ENCODE measurements at places on chromosomes 2 and 18.
A peak's percentile ranks its signal among the peaks of the same experiment; 100 is the strongest.

GRCh38 chr2:63661076-63661475 is 72.3 kb downstream of the MDH1 start:
- peak; percentile 99 for DNase-seq

GRCh38 chr2:1736045-1736444 is 8.3 kb downstream of the PXDN start:
- no peak for DNase-seq

DNA sequence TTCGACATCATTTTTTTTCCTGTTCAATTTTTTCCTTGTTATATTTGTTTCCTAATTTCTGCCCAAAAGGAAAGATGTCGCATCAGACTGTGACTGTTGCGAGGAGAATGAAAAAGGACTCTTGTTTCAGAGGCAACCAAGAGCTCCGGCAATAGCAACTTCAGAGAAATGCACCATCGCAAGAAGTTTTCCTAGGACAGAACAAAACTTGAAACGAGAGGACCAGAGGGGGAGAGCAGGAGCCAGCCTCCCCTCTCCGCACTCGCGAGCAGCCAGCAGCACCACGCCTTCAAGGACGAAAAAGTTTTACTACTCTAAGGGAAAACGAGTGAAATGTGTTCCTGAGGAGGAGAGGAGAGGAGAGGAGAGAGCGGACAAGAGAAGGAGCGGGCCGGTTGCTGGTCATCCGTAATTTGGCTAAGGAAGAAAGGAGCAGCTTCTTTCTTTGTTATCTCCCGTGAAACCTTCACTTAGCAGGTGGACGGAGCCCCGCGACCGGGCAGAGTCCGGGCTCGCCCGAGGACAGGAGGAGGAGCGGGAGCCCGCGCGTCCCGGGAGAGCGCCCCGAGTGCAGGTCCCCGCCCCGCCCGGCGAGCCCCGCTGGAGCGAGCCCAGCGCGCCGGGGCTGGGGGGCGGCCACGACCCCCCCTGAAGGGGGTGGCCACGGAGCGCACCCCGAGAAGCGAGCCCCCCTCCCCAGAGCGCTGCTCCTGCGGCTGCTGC is 744 bp downstream of the POU3F3 start:
- no peak for DNase-seq

DNA sequence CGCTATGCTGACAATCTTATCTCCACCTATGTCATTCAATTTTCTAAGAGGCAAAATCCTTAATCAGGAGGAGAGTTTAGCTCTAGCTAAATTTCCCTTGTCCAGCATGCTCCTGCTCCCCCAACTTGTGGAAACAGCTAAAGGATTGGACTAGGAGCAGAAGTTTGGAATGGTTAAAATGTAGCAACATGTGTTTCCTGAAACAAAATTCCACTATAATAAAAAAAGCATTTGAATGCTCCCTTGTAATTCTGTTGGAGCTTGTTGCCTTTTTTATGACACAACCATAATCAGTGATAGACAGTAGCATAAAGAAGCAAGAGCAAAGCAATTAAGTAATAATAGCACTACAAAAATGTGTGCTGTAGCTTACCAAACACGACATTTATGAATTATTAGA is 6.9 kb downstream of the ACTR3 start:
- DNase-seq = no peak

DNA sequence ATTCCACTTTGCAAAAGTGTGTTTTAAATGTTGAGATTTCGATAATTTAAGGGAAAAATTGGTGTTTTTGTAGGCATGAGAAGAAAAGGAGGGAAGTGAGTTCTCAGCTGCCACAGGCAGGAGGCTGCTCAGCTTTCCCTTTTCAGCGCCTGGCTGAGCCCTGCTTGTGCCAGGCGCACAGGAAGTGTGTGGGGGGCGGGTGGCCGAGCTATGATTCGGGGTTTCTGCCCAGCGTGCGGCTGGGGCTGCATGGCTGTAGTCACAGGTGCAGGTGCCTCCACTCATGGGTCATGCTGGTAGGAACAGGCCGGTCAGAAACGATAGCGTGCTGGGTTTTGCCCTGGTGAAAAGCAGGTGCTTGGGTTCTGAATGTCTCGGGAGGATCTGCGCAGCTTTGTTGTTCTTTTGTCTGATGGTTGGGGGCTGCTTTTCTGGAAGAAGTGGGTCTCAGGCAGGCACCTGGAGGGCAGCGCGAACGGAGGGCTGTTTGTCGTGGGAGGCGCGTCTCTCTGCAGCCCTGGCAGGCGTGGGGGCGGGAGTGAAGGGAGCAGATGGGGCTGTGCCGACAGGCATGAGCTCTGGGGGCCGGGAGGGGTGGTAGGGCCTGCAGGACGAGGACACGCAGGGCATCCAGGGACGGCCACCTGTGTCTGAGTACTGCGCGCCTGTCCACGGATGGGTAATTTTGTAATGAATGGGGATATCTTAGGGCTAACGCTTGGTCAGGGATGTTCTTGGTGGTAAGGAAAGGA is 2.1 kb downstream of the KCNG2 start:
- DNase-seq = no peak

DNA sequence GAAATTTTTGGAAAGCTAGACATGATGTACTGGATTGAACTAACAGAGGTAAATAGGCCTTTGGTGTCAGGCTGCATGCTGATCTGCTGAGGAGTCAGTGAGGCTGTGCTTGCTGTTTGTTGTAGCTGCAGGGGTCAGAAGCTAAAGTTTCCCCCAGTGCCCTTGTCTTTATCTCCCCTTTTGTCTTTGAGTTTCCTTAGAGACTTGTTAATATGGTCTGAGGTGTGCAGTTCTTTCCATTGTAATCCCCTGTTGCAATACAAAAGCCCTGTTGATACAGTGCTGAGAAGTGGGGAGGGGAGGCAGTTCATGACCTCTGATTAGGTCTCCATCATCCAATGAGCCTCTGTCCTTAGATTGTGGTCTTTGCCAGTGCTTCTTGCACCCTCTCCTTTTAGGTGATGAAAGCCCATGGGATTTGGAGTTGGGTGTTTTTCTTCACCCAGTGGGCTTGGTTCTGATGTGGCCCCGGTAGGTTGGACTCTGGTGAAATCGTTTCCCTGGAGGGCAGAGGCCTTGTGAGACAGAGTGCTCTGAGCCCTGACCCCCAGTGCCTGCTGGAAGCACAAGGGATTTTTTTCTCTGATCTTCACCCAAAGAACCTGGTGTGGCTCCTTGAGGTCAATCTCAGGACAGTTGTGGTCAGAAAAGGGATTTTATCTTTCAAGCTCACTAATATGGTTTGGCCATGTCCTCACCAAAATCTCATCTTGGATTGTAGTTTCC is 163.1 kb downstream of the TMEM18 start:
- DNase-seq = no peak

GRCh38 chr2:241391892-241392665 is 36.0 kb downstream of the FARP2 start:
- peak; percentile 23 for DNase-seq

DNA sequence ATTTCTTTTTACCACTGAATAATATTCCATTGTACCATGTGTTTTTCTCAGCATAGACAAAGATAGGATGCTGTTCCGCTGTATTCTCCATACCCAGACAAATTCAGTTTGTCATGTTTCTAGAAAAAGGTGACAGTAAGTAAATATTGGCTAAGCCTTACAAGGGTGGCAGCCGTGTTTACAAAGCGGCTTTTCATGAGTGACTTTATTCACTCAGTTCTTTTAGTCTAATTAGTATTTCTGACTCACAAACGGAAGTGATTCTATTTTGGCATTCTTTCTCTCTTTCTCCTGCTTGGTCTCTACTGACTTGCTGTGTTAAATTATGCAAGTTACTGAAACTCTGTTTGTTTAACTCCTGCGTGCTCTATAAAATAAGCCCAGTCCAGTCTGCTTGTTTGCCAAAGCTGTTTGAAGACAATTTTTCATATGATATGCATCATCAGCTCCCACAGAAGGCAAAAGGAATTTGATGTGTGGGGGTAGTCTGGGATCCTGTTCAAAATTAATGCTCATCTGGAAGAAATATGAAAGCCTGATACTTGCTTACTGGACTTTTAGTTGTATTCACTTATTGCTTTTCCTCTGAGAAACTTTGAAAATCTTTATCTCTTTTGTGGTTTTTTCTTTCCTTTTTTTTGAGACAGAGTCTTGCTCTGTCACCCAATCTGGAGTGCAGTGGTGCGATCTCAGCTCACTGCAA is 2.3 kb upstream of the PLEKHH2 start:
- DNase-seq = peak; percentile 96

GRCh38 chr2:1925928-1926327 is 181.6 kb upstream of the PXDN start:
- DNase-seq = no peak

GRCh38 chr2:237209885-237210284 is 124.2 kb downstream of the COPS8 start:
- DNase-seq = no peak

DNA sequence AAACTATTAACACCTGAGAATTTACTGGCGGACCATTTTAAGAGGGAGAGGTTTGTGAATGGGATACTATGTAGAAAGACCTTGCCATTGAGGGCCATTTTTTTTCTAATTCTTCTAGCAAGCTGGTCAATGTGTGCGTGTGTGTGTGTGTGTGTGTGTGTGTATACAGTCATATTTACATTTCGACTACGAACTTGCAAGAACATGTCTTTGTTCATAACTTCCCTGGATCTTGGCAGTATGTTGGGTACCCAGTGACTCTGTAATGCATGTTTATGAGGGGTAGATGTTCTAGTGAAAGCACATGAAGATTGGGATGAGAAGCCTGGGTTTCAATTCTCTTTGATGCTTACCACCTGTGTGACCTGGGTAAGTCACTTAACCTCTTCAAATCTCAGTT is 133.6 kb downstream of the UBE2E3 start:
- no peak for DNase-seq

DNA sequence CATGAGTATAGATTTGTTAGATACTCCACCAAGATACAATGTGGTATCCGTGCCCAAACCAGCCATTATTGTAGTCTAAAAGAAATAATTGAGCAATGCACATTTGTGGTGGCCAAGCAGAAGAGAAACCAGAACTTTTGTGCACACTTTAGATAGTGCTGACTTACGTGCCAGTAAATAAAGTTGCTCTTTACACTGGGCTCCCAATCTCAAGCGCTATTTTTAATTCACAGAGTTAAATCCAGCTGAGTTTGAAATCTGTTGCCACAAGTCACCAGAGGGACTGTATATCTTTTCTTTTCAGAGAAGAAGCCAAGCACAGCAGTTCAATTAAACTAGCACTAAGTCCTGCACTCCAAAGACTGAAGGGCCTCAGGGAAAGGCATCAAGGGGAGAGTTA is 680.4 kb downstream of the TDRD15 start:
- no peak for DNase-seq

- DNase-seq = no peak
Observed at GRCh38 chr2:166628478-166629136, 134.6 kb upstream of the SCN7A start.

DNA sequence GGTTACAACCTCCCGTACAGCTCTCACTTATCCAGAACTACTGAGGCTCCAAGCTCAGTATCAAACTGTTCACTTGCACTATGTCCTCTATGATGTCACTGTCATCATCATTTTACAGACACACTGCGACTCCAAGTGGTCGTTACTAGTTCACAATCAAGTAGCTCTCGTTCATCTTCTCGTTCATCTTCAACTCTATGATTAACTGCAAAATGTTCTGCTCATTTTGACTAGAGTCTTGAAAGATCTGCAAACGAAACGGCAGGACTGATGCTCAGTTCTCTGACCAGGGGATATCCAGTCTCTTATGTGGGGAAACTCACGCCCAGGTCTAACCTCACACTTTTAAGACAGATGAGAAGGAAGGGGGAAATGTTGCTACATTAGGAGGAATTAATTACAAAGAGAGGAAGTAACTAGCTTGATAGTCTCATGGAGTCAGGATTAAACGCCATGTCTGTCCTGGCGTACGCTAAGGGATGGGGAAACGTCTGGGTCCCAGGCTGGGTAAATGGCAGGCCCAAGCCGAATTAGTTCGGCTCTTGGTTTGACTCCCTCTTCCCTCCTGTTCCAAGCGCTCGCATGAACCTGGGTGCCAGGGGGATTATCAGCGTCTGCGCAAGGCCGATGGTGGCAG is 794 bp upstream of the CHCHD5 start:
- DNase-seq = no peak

- DNase-seq = no peak
Observed at GRCh38 chr2:238097988-238098871, 1.9 kb upstream of the ESPNL start.

DNA sequence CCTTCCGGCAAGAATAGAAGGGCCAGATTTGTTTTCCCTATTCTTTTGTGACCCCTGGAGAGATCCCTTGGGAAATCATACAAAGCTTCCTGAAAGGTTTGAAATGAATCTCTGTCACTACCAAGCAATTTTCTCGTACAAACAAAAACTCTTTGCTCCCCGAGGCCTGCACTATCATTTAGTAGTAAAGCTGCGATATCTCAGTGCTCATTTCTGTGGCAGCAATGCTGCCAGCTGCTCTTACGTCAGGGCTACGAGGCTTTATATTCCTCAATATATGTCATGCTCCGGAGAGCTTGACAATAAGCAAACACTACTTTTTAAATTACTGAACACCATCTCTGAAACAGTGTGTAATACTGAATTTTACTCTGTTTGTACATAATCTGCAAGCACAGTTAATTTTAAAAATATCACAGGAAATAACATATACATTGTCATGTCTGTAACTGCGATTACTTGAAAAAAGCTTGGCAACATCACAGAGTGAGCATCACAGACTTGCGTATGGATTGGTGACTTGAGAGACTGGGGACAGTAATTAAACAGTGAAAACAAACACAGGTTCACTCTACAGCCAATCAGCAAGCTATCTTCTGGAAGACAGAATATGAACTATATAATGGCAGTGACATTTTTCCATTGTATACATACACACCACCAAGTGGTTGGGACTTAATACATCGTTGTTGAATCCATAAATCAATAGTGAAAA is 403.3 kb upstream of the NETO1 start:
- DNase-seq = no peak

GRCh38 chr2:112092286-112093041 is 37.4 kb downstream of the TMEM87B start:
- DNase-seq = no peak

DNA sequence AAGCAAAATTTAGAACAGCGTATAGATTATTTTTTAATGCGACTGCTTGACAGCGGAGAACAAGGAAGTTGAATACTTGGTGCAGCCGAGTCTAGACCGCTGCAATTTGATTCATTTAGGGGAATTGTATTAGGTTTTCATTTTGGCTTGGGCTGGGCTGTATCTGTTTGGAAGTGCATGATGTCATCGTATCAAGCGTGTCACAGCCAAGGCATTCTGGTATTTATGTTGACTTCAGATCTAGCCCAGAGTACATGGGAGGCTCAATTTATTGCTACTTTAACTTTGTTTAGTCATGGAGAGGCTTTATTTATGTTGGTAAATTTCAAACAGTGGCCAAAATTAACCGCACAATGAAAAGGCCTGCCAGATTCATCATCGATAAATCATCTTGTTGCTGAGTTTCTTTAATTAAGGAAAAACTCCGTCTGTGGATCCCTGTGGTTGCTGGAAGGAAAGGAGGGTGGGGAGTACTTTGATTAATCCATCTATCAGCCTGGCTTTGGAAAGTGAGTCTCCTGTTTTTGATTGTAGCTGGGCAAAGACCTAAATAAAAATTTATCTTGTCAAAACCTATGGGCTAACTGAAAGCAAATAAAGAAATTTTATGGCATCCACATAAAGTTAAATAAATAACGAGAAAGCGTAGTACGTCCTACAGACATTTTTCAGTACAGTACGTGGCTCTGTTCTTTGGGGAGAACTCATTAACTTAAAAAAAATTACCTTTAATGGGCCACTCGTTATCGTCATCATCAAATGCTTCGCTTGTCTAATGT is 230.4 kb upstream of the SPRED2 start:
- peak; percentile 72 for DNase-seq
